ENCODE measurements at places on chromosomes 12 and 14.

- DNase-seq = no peak
Measured at GRCh38 chr12:108448246-108448645, 66.8 kb upstream of the FICD start.

GRCh38 chr12:52186118-52186840 lies 5.5 kb downstream of the KRT80 start:
- DNase-seq = no peak

DNA sequence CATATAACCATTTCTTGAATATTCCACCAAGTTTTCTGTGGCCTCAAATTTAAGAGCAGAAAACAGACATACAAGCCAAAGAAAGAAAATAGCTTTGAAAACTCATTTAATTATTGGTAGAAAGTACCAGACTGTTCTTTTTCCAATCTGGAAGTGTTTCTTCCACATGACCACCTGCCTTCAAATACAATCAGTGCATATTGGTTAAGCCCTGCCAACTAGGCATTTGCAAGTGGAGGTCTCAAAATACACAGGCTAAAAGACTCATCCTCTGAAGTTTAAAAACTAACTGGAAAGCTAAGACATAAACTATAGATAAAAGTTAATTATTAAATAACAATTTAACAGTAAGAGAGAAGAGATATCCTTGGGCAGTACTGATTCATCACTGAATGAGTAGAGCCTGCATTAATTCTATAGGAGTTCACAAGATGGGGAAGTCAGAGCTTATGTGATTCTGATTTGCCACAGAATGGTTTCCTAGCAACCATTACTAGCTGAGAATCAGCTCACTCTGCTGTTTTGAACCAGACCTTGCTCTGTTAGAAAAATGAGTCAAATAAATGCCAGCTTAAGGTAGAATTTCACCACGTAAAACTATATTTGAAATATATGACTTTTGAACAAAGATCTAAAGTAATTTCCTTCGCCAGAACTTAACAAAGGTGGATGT lies 433.8 kb downstream of the FUT8 start:
- no peak for DNase-seq

DNA sequence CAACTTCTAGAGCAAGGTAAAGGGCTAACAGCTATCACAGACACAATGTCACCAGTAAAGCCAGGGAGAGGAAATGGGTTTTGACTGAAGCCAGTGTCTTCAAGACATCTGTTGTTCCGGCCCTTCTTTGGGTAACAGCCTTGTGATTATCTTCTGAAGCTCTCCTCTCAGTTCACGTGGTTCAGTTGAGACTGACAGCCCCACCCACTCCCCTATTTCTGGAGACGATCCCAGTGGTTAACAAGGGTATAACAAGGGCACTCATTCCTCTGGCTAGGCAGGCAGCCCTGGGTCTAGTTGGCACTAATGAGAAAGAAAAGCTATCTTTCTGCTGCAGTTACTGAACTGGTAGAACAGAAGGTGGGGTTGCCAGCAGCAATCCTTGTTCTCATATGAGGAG lies 6.9 kb downstream of the GNPTAB start:
- DNase-seq = peak; percentile 42

DNA sequence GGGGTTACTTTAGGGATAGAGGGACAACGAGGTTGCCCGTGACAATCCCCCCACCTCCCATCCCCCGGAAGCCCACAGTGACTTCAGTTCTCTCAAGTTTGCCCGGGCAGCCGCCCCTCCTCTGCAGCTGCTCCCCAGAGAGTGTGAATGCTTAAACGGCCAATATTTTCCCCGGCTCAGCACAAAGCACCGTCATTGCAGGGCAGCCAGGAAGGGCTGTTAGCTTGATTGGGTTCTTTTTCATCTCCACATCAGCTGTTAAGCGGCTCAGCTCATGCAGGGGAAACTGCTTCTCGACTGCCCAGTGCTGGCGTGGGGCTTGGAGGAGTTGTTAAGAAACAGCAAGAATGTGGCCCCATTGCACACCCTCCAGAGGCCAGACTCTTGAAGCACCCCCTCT lies 120.5 kb upstream of the NCOR2 start:
- no peak for DNase-seq

DNA sequence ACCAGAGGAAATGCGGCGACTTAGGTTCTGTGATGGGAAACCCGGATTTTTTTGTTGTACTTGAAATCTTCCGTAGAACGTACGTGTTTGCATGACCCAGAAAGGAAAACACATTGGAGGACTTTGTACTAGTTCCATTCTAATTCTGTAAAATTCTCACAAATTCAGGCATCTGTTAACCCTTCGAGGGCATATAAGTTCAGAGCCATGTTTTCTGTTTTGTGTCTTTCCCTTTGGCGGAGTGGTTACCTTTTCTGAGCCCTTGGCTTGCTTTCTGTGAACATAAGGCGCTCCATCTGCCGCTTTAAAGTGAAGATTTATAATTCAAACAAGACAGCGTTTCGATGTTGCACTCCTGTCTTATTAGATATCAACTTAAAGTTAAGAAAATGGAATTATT lies 34.2 kb downstream of the BICD1 start:
- DNase-seq = no peak

- no peak for DNase-seq
Measured at GRCh38 chr14:78010688-78011087, 159.5 kb upstream of the NRXN3 start.

GRCh38 chr14:54889919-54890318 lies 12.7 kb downstream of the GCH1 start:
- DNase-seq = no peak

GRCh38 chr14:98638366-98638765 lies 633.6 kb downstream of the BCL11B start:
- no peak for DNase-seq

- DNase-seq = no peak
Measured at GRCh38 chr12:29346769-29347421, 34.1 kb downstream of the ERGIC2 start.

GRCh38 chr12:131793243-131794022 lies 34.8 kb upstream of the MMP17 start:
- no peak for DNase-seq

- DNase-seq = no peak
Measured at GRCh38 chr12:93812626-93813025, 135.5 kb downstream of the CRADD start.

- DNase-seq = no peak
Measured at GRCh38 chr14:94393474-94393873, 5.1 kb upstream of the SERPINA1 start.

DNA sequence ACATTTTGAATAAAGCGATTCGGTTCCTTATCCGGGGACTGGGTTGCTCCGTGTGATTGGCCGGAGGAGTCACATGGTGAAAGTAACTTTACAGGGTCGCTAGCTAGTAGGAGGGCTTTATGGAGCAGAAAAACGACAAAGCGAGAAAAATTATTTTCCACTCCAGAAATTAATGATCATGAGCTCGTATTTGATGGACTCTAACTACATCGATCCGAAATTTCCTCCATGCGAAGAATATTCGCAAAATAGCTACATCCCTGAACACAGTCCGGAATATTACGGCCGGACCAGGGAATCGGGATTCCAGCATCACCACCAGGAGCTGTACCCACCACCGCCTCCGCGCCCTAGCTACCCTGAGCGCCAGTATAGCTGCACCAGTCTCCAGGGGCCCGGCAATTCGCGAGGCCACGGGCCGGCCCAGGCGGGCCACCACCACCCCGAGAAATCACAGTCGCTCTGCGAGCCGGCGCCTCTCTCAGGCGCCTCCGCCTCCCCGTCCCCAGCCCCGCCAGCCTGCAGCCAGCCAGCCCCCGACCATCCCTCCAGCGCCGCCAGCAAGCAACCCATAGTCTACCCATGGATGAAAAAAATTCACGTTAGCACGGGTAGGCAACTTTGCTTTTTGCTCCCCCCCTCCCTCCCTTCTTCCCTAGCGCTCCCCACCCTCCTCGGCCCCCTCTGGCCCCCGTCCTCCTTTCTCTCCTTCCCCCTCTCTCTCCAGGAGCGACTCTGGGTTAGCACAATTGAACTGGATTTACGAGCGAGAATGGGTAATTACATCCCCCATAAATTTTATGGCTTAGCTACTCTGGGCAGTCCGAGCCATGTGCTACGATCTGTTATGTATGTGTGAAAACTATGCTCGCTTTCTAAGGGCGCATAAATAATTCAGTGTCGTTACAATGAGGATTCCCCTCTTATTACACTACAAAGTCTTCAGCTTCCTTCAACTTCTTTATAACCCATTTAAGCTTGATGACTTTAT lies at the start of gene HOXC4:
TSS of gene HOXC4 (plus strand) at position 85 of the 991 bp plus-strand sequence. CDS start at position 173, 88 bp downstream.
- DNase-seq = no peak

DNA sequence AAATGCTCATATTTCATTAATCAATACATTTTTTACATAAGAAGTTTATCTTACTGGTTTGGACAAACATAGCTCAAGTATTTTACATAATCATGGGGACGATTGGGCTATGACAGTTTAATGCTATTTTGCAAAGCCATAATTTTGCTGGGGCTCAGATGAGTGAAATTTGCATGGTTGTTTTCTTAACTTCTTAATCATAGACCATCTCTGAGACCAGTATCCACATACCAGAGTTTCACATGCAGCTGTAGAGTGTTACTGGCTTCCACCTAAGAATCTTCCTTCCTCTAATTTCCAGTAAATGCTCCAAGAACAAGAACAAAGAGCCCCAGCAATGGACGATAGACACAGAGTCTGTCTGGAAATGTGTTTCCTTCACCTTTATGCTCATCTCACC lies 303.0 kb upstream of the TMEM132C start:
- no peak for DNase-seq

- no peak for DNase-seq
Measured at GRCh38 chr14:104632781-104633180, 28.2 kb upstream of the TMEM179 start.

DNA sequence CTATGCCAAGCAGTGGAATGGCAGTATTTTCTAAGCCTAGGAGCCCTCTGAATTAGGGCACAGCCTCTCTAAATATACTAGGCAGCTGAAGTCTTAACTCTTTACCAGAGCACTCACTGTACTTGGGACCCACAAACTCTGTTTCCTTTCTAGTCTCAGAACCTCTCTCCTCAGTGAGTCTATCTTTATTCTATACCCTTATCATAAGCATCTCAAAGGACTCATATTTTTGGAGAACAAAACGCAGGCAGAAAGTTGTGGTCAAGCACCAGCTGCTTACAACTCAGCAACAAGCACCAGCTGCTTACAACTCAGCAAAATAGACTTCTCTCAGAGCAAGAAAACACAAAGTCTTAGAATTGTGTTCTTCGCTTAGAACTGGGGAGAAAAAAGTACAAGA lies 993 bp downstream of the CCDC196 start:
- no peak for DNase-seq

GRCh38 chr12:118436002-118436730 lies 59.8 kb downstream of the SUDS3 start:
- no peak for DNase-seq

GRCh38 chr14:23579739-23580138 lies 1.1 kb upstream of the JPH4 start:
- no peak for DNase-seq

All from stimulated activated CD8-positive, alpha-beta memory T cell treated with anti-CD3 and anti-CD28 coated beads, Interleukin-4, amount 100 ng/mL, for 1 hour (primary cell).